Right atrium auricular region (tissue), 2 donors: ENCODE measurements at places on chromosomes 1 and 21. TPM values are rescaled to one million over a fixed set of nuclear protein-coding genes. Genes with fewer than 3 reads are reported as not detected.
A peak's percentile ranks its signal among the peaks of the same experiment; 100 is the strongest.

GRCh38 chr1:213053455-213053854, 2.4 kb downstream of the RPS6KC1 start:
- peaks cover 22% of the 10 kb centered on the region for H3K4me1 ChIP-seq
- no peaks in the 10 kb centered on the region for H3K27me3 ChIP-seq
- no peak overlapping the region for H3K27ac ChIP-seq
- H3K4me3 ChIP-seq: no peak overlapping the region

DNA sequence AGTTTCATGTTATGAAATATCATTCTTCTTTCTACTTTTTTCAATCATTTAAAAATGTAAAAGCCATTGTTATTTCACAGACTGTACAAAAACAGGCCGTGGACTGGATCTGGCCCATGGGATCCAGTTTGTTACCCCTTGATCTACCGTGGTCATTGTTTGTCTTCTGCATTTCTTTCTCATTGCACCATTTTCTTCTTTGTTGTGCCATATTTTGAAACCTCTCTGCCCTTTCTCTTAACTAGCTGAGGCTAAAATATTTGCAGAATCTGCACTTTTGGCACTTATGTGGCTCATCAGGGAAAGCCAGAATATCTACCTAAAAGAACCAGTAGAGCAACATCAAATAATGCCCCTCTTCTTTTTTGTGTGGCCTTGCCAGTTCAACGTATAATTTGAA, 50.5 kb downstream of the DNAJC6 start:
- DNase-seq: no peak
- H3K27ac ChIP-seq: no peak overlapping the region
- H3K4me3 ChIP-seq: no peak overlapping the region
- no peaks in the 10 kb centered on the region for H3K4me1 ChIP-seq

GRCh38 chr1:75616436-75617433, 5.8 kb upstream of the SLC44A5 start:
- peaks cover 3% of the 10 kb centered on the region for H3K27me3 ChIP-seq
- no peaks in the 10 kb centered on the region for H3K36me3 ChIP-seq
- H3K27ac ChIP-seq: no peak overlapping the region
- peaks cover 26% of the 10 kb centered on the region for H3K4me1 ChIP-seq
- peak overlapping the region; percentile 61 for H3K4me3 ChIP-seq
- no peak for DNase-seq

The COL8A2 gene
- total RNA-seq: 4.5 TPM

The HAO2 gene
- total RNA-seq: not detected

The CCDC24 gene
- 1.6 TPM for total RNA-seq
